ENCODE measurements at places on chromosomes 11 and 22.

GRCh38 chr22:23743303-23743705 lies 7.6 kb downstream of the ZNF70 start:
- DNase-seq = no peak

- no peak for DNase-seq
These were observed 5.2 kb upstream of the ZC3H12C start for GRCh38 chr11:110087812-110088534.

GRCh38 chr11:66744485-66745355 lies 15.7 kb upstream of the SPTBN2 start:
- DNase-seq = peak; percentile 80

GRCh38 chr11:16857186-16857585 lies 118.7 kb downstream of the C11orf58 start:
- DNase-seq = peak; percentile 18

DNA sequence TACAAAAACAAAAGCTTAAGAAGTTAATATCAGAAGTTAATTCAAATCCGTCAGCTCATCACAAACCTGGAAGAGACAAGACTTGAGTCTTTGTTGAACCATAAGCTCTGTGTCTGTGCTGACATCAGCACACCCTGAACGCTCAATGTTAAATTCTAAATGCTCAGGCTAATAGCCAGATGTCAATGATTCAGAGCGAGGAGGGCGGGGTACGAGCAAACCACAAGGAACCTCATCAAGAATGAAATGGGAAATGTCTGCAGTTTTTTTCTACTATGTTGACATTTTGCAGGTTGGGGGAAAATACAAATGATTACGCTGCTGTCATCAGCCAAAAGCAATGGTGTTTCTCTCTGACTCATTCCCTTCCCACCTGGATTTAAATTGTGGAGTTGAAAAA lies 1057.2 kb downstream of the NTM start:
- DNase-seq = no peak

DNA sequence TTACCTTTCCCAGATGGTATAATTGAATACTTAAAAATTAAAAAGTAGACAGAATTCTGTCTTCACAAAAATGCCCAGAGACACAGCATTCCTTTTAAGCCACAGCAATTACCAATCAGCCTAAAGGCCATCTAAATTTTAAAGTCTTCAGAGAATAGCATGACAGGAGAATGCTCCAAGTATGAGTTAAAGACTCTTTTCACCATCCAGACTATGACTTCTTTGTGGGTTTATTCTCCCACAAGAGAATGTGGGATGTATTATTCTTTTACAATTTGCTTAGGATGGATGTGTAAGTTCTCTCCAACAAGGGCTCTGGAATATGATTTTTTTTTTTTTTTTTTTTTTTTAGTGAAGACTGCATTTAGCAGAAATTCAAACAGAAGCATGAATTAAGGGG lies 249.9 kb downstream of the TTC28 start:
- DNase-seq = no peak

DNA sequence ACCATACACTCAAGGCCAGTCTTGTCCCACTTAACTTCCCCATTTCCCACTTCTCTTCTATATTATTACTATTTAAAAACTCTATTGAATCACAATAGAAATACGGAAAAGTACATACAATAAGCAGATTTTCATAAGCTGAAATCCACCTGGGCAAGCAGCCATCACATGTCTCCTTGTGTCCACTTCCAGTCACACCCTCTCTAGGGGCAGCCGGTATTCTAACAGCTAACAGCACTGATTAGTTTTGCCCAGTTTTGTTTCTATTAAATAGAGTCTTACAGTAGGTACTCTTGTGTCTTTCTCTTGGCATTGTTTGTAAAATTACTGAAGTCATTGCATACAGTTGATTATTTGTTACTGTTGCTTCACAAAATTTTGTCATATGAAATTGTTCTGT lies 37.8 kb downstream of the PPP6R3 start:
- DNase-seq = no peak

GRCh38 chr11:14644226-14645014 lies 816 bp downstream of the PDE3B start:
- peak; percentile 50 for DNase-seq

DNA sequence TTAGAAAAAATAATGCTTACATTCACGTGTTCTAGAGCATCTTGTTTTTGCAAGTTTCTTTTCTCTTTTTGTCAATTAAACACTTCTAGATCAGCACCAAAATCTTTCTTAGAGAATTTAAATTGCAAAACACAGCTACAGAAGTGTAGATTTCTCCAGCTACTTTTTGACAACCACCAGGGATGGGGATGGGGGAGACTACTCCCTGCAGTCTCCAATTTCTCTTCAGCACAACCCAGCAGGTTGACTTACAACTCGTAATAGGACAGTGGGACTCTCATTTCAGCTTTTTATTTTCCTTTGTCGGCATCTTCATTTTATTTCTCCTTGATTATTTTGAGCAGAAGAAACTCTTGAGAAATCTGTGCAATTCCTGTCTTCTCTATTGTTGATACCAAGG lies 441.2 kb downstream of the LRRC4C start:
- no peak for DNase-seq

GRCh38 chr22:17871726-17872458 lies 97.6 kb upstream of the BID start:
- DNase-seq = no peak

- no peak for DNase-seq
These were observed 879.0 kb downstream of the BRD1 start for GRCh38 chr22:48948575-48949170.

DNA sequence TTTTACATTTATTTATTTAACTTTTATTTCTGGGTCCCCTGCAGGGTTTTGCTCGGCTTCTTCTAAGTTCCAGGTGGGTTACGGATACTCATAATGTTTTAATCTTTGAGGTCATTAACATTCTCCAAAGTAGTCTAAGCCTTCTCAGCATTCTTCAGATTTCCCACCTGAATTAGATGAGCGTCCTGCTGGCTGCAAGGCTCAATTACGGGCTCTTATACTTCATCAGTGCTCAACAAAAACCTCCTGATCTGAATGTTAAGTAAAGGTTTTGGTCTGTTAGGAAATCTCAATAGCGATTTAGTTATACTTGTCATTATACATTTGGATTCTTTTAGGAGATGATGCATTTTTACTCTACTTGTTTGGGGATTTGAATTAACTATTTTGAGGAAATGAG lies 27.3 kb upstream of the NFRKB start:
- no peak for DNase-seq

DNA sequence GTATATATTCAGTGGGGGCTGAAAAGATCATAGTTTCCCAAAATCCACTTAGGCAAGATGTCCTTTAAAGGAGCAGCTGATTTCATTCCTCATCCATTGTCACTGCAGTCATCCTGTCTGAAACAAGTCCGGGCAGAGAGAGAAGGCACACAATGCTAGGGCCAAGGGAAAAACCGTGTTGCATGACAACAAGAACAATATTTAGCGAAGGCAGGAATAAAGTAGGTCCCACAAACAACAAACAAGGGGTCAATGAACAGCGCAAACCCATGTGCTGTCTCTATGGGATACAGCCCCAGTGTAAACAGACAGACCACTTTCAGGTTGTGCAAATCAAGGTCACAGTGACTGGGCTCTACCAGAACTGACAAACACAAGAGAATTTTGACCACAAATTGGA lies 9.0 kb downstream of the PAMR1 start:
- no peak for DNase-seq

GRCh38 chr11:71425409-71425808 lies 22.8 kb downstream of the DHCR7 start:
- no peak for DNase-seq

GRCh38 chr22:24191381-24191841 lies 10.1 kb downstream of the SUSD2 start:
- DNase-seq = no peak

- DNase-seq = peak; percentile 62
These were observed 3.3 kb downstream of the FGF19 start for GRCh38 chr11:69700278-69701140.

GRCh38 chr22:49107561-49107960 lies 720.1 kb downstream of the BRD1 start:
- DNase-seq = no peak

- no peak for DNase-seq
These were observed 13.7 kb downstream of the MS4A13 start for GRCh38 chr11:60528934-60529333.

DNA sequence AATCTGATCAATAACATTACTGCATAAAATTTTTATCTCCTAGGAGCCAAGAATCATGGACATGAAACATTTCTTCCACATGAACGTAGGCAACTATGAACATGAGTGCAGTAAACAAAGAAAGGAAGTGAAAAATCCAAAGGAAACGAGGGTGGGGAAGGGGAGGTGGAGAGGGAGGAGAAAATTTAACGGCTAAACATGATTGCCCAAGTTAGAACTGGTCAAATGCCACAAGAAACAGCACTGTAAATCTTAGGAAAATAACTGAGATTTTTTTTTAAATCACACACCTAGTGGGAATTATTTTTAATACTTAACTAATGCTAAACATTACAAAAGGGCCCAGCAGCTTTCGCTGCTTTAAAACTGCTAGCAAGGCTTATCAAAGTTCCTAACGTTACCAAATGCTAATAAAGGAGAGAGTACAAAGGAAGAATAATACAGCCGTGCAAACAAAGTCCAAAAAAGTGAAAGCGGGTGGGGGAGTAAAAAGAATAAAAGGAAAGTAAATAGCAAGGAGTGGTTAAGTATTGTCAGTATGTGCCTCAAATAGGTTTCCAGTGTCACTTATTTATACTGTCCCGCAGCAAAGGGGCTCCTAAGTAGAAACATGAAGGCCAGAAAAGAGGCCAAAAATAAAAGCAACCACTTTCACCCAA lies 13.7 kb downstream of the NARS2 start:
- DNase-seq = peak; percentile 28

GRCh38 chr22:49340406-49340805 lies 487.3 kb downstream of the BRD1 start:
- no peak for DNase-seq

GRCh38 chr11:37370817-37371216 lies 772.8 kb upstream of the RAG2 start:
- DNase-seq = no peak

DNA sequence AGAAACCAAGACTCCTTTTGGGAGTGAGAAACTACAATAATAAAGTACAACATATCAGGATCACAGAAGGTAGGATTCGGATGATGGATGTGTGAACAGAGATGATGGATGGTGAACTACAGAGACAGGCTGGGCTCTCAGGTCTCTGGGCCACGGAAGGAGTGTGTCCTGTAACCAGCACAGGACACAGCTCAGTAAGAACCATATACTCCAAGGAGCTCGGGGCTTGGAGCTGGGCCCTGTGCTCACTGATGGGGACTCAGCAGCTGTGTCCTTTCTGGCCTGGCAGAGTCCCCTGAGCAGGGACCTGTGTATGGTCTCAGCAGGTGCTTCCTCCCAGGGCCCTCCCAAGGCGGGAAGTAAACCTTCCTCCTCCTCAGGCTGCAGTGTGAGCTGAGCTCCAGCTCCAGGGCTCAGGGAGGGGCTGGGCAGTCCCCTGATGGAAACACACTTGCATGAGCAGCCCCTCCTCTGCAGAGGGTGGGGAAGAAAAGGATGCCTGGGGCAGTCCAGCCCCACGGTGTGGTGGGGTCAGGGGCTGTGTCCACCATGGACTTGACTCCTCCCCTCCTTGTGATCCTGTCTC lies 39.8 kb upstream of the TOP3B start:
- no peak for DNase-seq

DNA sequence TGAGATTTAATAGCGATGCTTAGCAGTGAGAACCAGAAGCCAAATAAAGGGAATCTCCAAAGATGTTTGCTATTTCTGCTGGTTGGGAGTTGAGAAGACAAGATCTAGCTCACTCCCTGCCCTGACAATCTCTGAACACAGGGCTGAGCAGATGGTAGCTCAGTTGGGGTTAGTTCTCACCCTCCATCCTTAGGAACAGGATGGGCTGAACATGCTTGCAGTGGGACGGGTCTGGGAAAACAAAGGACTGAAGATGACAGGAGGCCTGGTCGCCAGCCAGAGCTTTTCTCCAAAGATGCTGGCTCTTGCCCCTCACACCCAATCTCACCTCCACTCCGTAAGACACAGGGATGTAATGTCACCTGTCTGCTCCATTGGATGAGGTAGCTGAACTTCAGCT lies 72.7 kb downstream of the SC5D start:
- DNase-seq = no peak

- no peak for DNase-seq
These were observed 8.4 kb downstream of the MIAT start for GRCh38 chr22:26665813-26666231.

DNA sequence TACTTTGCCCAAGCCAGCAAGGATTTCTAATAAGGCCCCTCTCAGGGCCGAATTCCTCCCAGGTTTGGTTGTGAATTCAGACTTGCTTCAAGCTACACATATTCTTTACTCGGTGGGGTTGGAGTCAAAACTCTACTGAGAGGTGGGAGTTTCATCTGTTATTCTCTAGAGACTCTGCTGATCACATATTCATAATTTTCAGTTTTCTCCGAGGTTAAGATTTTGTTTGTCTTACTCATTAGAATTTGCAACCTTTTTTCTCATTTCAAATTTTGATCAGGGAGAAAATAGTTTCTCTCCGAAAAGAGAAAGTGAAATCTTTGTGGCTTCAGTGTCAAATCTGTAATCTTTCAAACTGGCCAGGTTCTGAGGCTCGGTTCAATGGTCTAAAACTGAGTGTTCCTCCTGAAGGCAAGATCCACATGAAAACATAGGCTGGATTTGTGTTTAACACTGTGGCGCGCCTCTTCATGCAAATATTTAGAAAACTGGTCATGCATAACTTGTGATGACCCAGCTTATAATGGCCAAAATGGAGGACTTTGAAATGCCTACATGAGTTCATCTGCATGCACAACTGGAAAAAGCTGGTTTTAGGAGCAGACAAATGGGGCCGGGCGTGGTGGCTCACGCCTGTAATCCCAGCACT lies 21.5 kb upstream of the GSTP1 start:
- no peak for DNase-seq

- DNase-seq = no peak
These were observed 13.8 kb upstream of the PIM3 start for GRCh38 chr22:49946612-49947295.

DNA sequence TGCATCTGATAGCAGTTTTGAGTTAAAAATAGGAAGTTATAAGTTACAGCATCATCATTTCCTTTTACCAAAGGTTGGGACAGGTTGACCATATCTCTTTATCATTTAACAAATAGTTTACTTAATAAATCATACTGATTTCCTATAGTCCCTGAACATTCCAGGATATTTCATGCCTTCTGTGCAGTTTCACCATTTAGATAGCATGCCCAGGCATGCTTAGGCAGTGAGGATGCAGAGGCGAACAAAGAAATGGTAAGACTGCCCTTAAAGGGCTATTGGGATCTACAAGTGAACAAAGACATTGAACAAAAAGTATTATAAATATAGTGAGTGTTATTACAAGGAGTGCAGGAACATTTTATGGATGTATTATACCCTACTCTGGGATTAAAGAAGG lies 96.4 kb downstream of the PRMT3 start:
- DNase-seq = no peak

- DNase-seq = no peak
These were observed 16.7 kb upstream of the OR51Q1 start for GRCh38 chr11:5405173-5405572.

- peak; percentile 90 for DNase-seq
These were observed 243.9 kb upstream of the SYN3 start for GRCh38 chr22:33302049-33302545.

GRCh38 chr11:130859886-130860285 lies 56.4 kb downstream of the SNX19 start:
- no peak for DNase-seq

Data from endothelial cell (in vitro differentiated cells).